Kidney glomerular epithelial cell (primary cell): ENCODE measurements at places on chromosomes 4 and X.

DNA sequence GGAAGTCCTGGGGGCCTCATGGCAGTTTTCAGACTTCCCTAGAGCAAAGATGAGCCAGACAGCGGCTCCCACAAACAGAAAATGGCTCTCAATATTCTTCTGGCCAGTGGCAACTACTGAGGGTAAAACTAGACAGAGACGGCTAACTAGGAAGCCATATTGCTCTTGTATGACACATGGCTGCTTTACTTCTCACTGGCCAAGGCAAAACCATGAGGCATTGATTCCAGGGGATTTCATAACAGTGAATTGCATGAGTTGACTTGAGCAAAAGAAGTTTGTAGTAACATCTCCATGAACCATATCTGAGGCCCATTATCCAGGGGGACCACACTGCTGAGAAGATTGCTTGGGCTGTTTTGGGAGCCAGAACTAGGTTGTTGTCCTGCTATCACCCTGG, 13.7 kb upstream of the TLR8 start:
- DNase-seq: no peak

- no peak for DNase-seq
Measured at GRCh38 chr4:4981427-4981826, 37.8 kb downstream of the CYTL1 start.

GRCh38 chr4:56129431-56129861, 180.7 kb downstream of the CEP135 start:
- no peak for DNase-seq

DNA sequence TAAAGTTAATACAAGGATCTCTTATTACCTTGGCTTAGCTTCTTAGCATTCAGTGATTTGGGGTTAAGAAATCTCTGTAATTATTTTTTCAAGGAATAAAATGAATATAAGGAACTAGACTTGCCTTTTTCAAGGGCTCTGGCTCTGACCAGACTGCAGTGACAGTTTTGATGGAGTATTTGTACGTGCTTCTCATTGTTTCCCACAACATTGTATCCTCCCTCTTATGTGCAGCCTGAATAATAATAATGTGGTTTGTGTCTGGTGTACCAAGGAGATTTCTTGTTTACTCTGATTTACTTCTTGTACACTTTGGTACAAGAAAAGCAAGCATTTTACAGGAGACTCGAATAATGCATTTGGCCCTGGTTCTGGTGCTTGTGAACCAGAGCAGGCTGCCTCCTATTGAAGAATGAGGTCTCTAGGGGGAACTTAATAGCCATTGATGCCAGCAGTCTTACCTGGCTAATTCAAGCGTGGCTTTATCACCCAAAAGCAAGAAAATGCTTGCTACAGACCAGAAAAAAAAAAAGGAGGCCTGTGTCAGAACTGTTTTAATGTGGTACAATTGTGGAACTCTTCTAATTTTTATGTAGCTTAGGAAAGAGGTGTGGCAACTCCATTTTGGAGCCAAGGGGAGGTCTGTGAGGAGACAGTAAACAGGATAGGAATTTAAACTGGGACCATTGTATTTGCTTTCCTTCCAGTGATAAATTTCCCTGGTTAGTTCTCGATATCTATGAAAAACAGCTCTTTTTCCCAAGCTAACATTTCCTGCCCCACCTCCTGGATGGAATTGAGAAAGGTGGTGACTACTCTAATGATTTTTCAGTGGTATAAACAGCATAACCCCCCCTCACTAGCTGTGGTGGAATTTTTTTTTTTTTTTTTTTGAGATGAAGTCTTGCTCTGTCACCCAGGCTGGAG, 5.6 kb downstream of the OTC start:
- no peak for DNase-seq

DNA sequence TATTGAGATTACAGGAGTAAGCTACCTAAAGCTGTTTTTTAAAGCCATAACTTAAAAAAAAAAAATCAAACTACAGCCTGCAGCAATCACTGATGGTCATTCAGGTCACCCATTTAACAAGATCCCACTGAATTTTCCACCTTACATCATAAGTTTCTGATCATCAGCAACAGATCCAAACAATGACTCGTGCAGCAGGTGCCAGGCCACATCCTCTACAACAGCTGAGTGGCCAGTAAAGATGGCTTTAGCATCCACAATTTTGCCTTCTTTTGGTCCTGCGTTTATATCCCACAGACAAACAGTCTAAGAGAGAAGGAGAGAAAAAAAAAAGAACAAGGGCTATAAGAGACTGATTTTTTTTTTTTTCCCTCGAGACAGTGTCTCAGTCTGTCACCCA, 16.6 kb downstream of the RBBP7 start:
- no peak for DNase-seq

DNA sequence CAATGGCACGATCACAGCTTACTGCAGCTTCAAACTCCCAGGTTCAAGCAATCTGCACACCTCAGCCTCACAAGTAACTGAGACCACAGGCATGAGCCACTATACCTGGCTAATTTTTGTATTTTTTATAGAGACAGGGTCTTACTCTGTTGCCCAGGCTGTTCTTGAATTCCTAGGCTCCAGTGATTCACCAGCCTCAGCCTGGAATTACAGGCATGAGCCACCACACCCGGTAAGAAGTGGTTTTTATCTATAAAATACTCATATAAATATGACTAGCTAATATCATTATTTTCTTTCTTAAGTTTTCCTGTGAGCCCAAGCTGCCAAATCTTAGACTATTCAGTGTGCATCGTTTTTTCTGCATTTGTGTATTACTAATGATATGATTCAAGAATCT, 4.4 kb downstream of the SCFD2 start:
- DNase-seq: no peak

DNA sequence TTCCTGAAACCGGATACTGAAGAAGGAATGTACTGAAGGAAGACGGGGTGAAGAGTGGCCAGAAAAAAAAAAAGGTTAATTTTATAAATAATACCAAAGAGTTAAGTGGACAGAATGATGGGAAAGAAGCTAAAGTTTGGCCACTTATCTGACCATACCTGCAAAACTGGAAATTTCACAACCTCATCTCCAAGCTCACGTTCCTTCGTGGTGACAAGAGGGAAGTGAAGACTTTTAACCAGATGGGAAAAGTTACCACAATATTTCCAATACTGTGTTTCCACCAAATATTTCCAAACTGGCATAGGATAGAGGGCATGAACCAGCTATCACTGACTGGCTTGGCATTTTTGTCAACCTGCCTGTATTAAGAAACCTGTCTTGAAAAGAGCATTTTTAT, 56.4 kb downstream of the MAML3 start:
- no peak for DNase-seq

GRCh38 chrX:131779306-131779705, 235.4 kb downstream of the OR13H1 start:
- DNase-seq: no peak

- DNase-seq: no peak
Measured at GRCh38 chr4:8829584-8829983, 42.1 kb downstream of the HMX1 start.

DNA sequence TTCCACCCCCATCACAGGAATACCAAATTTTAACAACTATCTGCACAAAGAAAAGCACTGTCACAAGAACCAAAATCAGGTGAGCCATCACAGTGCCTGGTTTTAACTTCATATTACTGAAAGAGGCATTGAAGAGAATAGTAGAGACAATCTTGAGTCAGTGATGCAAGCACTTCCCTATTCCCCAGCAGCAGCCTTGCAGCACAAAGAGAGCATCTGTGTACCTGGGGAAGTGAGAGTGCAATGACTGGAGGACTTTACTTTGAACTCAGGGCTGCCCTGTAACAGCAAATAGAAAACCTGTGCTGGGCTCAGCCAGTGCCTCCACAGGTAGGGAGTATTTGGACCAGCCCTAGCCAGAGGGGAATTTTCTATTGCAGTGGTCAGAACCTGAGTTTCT, 361.8 kb downstream of the TEX13C start:
- no peak for DNase-seq

- no peak for DNase-seq
Measured at GRCh38 chr4:1218634-1219565, 30.0 kb downstream of the CTBP1 start.

GRCh38 chr4:98289375-98289774, 28.2 kb downstream of the RAP1GDS1 start:
- DNase-seq: no peak

DNA sequence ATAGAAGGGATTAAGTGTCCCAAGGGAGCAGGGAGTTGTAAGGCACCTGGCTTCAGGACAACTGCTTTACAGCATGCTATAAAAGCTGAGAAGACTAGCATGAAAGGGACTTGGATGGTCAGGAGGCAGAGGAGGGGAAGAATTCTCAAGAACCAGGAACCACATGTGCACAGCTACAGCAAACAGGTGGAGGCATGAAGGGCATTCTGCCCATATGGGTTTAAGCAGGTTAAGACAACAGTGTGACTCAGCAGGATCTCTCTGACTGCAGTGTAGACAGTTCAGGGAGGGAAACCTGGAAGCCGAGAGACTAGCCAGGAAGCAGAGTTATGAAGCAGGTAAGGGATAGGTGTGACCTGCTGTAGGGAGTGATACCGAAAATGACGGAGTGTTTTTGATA, 117.0 kb downstream of the DHRSX start:
- DNase-seq: no peak

- no peak for DNase-seq
Measured at GRCh38 chr4:101321481-101322042, 25.8 kb downstream of the PPP3CA start.

DNA sequence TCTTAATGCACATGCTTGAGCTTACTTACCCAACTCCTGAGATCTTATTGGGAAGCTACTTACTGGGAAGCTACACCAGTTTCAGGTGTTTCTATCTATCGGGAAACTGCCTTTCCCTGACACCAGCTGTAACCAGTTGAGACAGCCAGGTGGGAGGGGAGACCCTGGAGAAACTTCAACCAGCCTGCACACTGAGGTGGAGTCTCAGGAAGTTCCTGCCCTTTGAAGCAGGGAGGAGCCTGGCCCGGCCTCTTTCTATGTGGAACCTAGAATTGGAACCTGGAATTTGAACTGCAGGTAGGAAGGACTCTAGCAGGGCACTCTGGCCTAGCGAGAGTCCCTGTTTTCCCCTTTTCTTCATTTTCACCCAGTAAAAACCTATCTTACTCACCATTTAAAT, 425.8 kb upstream of the PABPC4L start:
- no peak for DNase-seq

DNA sequence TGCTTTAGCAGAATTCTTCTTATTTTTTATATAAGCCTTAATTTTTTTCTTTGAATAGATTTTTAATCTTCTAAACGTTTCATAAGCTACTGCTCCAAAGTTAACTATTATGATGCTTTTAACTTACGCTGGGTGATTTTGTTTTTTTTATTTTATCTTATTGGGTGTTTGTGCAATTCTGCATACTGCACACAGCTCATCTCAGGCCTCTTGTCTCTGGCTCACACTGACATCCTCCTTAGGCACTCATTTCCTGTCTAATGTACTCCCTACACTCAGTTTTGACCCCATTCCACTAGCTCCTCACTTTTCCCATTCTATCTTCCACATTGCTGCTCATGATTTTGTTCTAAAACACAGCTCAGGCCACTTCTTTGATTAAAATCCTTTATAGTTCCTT, 111.9 kb upstream of the MAP9 start:
- no peak for DNase-seq

DNA sequence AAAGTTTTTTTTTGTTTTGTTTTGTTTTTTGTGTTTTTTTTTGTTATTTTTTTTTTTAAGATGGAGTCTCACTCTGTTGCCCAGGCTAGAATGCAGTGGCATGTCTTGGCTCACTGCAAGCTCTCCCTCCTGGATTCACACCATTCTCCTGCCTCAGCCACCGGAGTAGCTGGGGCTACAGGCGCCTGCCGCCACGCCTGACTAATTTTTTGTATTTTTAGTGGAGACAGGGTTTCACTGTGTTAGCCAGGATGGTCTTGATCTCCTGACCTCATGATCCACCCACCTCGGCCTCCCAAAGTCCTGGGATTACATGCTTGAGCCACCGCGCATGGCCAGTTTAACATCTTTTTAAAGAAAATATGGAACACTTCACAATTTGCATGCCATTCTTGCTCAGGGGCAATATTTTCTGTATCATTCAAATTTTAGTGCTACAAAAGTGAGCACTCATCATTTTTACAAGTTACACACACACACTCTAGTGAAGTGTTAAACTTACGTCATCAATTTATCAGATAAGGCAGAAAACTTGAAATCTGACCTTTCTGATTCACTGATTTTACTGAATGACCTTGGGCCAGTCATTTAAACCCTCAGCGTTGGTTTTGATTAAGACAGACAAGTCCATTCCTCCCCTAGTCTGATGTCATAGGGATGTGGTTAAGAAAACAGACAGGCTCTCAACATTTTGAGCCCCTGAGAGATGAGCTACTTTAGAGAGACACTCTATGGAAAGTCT, 61.2 kb downstream of the TRIM2 start:
- peak; percentile 82 for DNase-seq

GRCh38 chr4:15488658-15489470, 19.2 kb downstream of the CC2D2A start:
- no peak for DNase-seq

GRCh38 chr4:104408878-104409277, 85.8 kb downstream of the CXXC4 start:
- DNase-seq: no peak

DNA sequence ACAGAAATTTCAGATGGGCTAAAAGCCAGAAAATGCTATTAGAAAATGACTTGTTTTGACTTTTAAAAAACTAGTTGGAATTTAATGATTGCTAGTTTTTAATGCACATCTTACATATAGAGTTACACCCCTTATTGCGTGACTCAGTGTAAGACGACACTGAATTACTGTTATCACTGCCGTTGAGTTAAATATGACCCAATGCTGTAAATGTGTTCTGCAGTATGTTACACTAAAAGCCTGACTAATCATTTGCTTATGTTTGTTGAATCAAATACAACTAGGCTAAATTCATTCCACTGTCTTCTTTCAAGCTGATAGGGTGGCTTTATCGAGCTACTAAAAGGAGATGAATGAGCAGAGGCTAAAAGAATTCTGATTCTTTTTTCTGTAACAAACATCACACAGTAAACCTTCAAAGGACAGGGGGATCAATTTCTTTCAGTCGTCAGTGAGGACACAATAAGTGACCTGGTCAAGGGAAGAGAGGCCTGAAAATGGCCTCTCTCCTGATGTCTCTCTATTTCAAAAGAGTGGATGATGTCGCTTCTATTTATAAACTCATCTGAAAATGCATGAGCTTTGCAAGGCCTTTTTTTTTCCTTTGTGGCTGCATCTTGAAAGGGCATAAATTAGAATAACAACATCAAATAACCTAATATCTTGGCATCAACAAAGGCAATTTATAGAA, 142.2 kb upstream of the KCNIP4 start:
- DNase-seq: no peak

DNA sequence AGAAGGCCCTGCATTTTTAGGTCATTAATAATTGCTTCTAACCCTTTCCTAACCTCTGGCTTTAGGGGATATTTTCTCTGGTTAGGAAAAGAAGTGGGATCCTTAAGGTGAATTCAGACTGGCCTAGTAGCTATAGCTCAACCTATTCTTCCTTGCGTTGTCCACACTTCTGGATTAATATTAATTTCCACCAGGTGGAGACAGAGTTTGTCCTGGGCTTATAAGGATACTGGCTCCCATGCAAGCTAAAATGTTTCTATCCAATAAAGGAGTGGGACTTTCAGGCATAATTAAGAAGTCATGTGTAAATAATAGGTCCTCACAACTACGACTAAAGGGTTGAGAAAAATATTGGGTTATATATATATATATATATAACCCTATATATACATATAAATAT, 860.0 kb upstream of the POU3F4 start:
- no peak for DNase-seq

GRCh38 chr4:14294611-14295010, 667.1 kb upstream of the BOD1L1 start:
- DNase-seq: no peak
